Left hindlimb (tissue), 1 donor: ENCODE measurements at places on chromosomes 6 and 20.

GRCh38 chr6:11364971-11365397, 132.5 kb upstream of the NEDD9 start:
- no peak for DNase-seq

GRCh38 chr6:2578767-2579166, 172.0 kb downstream of the MYLK4 start:
- no peak for DNase-seq

DNA sequence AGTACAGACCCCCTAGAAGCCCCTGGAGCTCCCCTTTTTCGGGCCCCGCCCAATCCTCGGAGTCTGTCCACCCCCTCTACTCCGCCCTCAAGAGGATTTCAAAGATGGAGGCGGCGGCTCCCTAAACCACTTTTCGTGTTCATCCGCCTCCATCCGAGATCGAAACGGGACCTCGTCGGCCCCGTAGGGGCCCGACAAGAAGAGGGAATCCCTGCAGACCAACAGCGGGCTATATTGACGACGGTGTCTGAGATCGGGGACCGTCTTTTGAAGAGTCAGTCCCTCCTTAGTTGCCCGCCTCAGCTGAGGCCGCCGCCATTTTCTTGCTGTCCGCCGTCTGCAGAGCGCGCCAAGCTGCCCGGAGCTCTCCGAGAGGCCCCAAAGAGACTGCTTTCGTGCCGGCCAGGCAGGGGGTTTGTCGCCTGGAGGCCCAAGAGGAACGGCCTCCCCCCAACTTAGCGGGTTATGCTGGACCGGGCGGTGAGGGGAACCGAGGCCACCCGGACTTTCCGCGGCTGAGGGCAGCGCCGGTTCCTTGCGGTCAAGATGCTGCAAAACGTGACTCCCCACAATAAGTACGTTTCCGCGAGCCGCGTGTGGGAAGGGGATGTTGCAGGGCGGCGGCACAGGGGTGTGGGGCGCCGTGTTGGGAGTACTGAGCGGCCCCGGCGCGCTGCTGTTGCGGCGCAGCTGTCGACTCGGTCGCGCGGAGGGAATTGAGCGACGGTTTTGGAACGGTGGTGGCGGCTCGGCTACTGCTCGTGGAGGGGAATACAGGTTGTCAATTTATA, 4.2 kb downstream of the BRD2 start:
- DNase-seq, result no peak

- no peak for DNase-seq
Observed at GRCh38 chr20:25070821-25071473, 11.0 kb downstream of the VSX1 start.

DNA sequence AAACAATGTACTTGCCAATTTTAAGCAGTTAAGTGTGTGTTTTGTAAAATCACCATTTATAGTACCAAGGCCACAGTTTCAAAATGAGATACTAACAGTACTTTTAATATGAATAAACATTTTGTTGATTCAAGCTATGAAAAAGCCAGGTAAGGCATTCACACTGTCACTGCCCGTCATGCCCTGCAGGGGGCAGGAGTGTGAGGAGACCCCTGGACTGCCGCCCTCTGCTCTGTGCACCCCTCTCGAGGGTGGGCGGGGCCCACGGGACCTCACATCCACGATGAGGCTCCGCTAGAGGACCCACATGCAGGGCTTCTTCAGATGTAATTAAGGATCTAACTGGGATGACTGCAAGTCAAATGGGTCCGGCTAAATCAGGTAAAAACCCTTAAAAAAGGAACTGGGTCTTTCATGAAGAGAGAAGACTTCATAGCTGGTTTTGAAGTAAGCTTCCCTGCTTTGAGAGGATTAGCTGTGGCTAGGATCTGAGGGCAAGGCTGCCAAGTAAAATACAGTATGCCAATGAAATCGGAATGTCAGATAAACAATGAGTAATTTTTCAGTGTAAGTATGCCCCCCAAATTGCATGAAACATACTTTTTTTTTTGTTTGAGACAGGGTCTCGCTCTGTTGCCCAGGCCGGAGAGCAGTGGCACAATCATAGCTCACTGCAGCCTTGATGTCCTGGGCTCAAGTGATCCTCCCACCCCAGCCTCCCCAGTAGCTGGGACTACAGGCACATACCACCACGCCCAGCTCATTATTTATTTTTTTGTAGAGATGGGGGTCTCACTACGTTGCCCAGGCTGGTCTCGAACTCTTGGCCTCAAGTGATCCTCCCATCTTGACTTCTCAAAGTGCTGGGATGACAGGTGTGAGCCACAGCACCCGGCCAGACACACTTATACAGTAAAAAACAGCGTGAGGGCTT, 18.7 kb downstream of the DIDO1 start:
- no peak for DNase-seq

DNA sequence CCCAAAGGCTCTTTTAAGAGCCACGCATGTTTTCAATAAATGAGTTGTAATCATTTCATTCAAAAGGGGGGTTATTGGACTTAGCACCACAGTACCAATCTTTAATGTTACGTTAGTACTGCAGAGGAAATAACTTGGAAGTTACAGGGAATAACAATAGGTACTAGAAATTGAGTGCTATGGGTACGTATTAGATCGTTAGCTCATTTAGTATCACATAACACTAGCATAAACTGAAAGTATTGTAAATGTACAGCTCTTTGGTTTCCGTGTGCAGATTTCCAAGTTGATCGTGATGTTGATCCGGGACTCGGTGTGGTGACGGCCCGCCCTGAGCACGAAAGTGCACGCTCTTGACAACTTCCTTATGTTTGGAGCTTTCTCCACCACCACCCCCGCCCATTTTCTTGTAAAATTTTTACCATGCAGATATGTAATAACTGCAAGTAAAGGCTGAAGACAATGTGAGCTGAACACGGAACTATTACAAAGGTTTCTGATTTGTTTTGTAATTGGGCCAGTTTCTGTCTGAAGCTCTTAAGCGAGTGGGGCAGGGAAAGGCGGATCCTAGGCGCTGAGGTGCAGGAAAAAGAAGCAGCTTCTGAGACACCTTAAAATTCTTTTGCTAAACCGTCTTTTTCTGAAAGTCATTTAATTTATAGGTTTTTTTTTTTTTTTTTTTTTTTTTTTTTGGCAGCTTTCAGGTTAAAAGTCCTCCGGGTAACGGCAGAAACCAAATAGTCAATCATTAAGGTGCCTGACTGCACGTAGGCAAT, 71.5 kb downstream of the HFE start:
- DNase-seq, result peak; percentile 73

DNA sequence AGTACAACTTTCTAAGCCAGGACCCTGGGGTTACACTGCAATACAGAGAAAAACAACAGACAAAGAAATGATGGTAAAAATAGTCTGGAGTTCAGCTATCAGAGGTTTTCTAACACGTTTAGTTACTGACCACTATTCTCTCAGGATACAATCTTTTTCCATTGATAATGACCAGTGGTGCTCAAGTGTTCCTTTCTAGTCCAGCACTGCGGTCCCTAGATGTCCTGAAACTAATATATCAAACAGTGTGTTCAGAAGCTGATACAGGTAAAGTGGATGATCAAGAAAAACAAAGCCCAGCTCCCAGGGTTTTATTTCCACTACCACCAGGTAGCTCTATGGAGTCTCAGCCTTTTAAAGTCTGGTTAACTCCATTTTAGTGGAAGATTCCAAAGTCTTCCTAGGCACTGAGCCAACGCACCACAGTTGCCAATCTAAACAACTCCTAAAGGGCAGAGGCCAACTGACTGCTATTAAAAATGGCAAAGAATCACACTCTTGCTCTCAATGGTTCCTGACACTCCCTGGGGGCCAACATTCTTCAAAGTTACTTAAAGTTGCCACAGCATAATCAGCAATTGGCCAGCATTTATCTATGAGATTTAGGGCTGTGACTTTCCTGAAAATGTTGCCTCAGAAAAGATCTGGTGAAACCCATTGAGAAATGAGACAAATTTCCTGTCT, 38.2 kb downstream of the DZANK1 start:
- no peak for DNase-seq

- DNase-seq, result no peak
Observed at GRCh38 chr6:128305228-128305627, 215.2 kb downstream of the PTPRK start.

GRCh38 chr20:43717616-43717995, 9.2 kb downstream of the GTSF1L start:
- no peak for DNase-seq

GRCh38 chr6:7035837-7036249, 71.9 kb upstream of the RREB1 start:
- no peak for DNase-seq

DNA sequence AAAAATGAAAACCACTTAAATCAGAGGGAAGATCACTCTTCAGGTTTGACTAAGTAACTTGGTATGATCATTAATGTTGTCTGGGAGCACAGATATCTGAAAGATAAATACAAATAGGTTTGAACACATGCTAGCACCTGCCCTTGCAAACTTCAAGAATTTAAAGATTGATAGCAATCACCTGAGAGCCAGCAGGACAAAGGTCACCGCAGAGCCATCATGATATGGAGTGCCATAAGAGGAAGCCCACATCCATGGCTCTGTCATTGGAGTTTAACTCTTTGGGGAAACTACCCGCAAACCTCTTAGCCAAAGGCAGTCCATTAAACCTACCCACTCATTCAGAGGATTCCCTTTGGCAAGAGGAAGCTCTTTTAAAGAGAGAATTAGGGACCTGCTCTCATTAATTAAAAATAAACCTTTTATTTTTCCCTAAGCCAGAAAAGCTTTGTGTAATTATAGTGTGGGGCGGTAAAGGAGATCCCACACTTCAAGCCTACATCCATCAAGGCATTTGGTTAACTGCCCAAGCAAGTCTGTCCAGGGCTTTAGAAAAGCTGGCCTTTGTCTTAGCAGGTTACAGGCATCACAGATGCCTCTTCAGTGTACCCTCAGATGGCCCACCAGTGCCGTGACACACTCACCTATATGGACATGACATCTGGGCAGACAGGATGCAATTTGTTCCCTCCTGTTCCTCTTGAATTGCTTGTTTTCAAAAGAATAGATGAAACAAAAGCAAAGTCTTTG, 73.0 kb downstream of the SASH1 start:
- DNase-seq, result no peak

DNA sequence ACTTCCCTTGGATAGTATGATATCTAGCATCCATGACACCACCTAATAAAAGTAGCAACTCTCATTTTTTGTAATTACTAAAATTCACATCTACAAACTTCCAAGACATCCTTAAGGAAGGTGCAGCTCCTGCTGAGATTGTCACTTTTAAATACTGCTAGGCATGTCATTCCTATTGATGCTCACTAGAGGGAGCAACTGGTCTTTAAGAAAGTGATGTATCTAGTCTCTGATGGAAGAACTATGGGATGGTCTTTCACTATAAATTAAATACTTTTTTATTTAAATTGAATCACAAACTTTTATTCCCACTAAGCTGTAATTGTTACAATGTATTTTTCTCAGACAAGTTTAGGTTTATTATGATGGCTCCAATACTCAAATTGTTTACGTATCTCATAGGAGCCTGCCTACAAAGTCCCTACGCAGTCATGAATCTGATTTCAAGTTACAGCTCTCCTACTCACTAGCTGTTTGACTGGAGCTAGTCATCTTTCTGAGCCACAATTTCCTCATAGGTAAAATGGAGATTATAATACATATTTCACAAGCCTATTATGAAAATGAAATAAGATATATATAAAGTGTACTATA, 8.1 kb upstream of the TSPYL1 start:
- no peak for DNase-seq

DNA sequence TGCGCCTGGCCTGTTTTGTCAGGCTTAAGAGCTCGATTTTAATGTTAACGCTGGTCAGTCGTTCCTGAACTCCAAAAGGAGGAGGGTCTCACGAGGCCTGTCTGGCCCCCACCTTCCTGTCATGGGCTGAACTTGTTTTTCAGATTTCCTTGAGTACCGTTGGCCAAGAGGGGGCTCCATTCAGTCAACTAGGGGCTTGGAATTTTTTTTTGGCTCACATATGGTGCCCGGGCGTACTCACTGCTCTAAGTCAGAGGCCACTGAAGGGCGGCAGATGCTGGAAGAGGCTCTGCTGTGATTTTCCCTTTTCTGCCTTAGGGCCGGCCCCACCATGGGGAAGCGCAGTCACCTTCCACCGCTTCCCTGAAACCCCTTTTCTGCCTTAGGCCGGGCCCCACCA, 6.9 kb upstream of the BIRC7 start:
- no peak for DNase-seq

GRCh38 chr6:148217921-148218320, 124.7 kb upstream of the SASH1 start:
- DNase-seq, result no peak

- no peak for DNase-seq
Observed at GRCh38 chr6:29755295-29755871, 32.1 kb downstream of the HLA-F start.

DNA sequence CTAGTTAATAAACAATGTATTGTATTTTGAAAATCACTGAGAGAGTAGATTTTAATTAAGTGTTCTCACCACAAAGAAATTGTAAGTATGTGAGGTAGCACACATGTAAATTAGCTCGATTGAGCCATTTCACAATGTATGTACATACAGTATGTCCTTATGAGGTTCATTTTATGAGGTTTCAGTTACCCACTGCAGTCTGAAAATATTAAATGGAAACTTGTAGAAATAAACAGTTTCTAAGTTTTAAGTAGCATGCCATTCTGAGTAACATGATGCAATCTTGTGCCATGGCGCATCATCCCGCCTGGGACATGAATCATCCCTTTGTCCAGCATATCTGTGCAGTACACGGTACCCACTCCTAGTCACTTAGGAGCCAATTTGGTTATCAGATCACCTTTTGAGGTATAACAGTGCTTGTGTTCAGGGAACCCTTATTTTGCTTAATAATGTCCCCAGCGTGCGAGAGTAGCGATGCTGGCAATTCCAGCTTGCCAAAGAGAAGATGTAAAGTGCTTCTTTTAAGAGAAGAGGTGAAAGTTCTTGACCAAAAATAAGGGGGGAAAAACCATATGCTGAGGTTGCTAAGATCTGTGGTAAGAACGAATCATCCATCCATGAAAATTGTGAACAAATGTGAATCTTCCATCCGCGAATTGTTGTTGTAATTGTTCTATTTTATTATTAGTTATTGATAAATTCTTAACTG, 64.7 kb downstream of the KCNS1 start:
- DNase-seq, result no peak

DNA sequence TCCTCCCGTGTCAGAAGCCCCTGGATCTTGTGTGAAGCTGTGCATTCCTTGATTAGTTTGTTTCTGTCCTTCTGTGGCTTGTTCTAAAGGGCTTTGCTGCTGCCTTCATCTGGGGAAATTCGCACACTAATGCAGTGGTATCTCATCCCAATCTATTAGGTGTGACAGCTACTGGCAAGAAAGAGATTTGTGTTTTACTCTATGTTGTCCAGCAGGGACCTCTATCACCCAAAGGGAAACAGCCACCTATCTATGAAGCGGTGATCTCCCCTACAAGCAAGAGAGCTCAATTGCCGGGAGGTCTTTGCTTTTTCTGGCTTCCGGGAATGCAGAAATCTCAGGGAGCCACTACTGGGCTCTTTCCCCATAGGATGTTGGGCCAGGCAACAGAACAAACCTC, 151.8 kb downstream of the NRN1 start:
- DNase-seq, result no peak

- no peak for DNase-seq
Observed at GRCh38 chr6:161917645-161918044, 643.8 kb upstream of the AGPAT4 start.
